ENCODE measurements at places on chromosomes 11 and 22. TPM values are rescaled to one million over a fixed set of nuclear protein-coding genes. Genes with fewer than 3 reads are reported as not detected.

GRCh38 chr22:23834793-23835483 is 3.9 kb downstream of the DERL3 start:
- H3K27ac ChIP-seq: peak overlapping the region; percentile 8
- H3K27me3 ChIP-seq: no peaks in the 10 kb centered on the region
- no peak overlapping the region for H3K4me3 ChIP-seq
- DNase-seq: peak; percentile 9

DNA sequence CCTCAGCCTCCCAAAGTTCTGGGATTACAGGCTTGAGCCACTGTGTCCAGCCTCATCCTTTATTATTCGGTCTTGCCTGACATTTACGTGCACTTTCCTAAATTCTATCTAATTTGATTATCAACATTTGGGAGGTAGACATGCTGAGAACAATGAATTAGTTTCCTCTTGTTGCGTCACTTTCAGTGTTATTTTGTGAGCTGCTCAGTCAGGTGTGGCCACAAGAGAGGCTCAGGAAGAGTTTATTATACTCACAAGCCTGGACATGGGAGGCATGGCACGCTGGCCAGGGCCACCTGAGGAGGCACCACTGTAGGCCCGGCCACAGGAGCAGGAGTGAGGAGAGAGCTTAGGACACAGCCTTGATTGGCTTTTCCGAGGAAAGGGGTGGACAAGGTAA is 59.7 kb upstream of the RBFOX2 start:
- no peak overlapping the region for H3K4me3 ChIP-seq
- no peak for DNase-seq
- no peaks in the 10 kb centered on the region for H3K36me3 ChIP-seq
- no peak overlapping the region for H3K27ac ChIP-seq
- no peaks in the 10 kb centered on the region for H3K4me1 ChIP-seq

DNA sequence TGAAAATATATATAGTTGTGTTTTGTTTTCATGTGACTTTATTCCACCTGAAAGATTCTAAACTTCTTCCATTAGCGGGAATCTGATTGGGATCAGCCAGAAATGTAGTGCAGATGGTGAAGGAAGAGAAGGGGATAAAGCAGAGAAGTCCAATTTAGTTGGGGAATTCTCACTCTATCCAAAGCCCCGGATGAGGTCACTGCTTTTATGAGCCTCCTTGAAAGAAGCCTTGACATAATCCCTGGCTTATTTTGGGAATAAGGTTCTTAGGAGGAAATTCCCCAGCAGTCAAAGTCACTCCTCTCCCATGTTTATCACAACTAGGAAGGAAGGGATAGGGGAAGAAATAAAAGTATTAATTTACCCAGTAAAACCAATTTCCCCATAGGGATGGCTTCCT is 41.1 kb downstream of the OSBP start:
- H3K4me1 ChIP-seq: peaks cover 23% of the 10 kb centered on the region
- H3K27me3 ChIP-seq: no peaks in the 10 kb centered on the region
- H3K4me3 ChIP-seq: no peak overlapping the region
- H3K36me3 ChIP-seq: peaks cover 41% of the 10 kb centered on the region

- H3K27ac ChIP-seq: no peak overlapping the region
- no peaks in the 10 kb centered on the region for H3K27me3 ChIP-seq
- DNase-seq: no peak
Observed at GRCh38 chr22:24592058-24592850, 619 bp downstream of the LRRC75B start.

DNA sequence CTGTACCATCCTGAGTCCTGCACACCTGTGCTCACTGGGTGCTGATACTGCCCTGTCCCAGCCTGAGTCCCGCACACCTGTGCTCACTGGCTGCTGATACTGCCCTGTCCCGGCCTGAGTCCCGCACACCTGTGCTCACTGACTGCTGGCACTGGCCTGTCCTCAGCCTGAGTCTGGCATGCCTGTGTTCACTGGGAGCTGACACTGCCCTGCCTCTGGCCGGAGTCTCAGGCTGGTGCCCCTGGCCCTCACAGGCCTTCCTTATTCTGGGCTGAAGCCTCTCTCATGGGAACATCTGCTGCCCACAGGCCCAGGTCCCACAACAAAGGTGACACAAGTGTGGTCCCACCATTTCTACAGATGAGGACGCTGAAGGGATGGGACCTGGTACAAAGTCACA is 115.1 kb downstream of the MPPED1 start:
- DNase-seq: no peak
- H3K27me3 ChIP-seq: no peaks in the 10 kb centered on the region
- H3K36me3 ChIP-seq: no peaks in the 10 kb centered on the region
- no peak overlapping the region for H3K27ac ChIP-seq

- H3K4me1 ChIP-seq: peaks cover 48% of the 10 kb centered on the region
- DNase-seq: no peak
- no peaks in the 10 kb centered on the region for H3K27me3 ChIP-seq
Observed at GRCh38 chr22:21945453-21946261, 7.0 kb downstream of the PPM1F start.

GRCh38 chr11:65416841-65417701 is 5.5 kb upstream of the NEAT1 start:
- peaks cover 58% of the 10 kb centered on the region for H3K4me1 ChIP-seq
- H3K27me3 ChIP-seq: no peaks in the 10 kb centered on the region
- peak overlapping the region; percentile 100 for H3K27ac ChIP-seq
- peak; percentile 85 for DNase-seq
- H3K36me3 ChIP-seq: no peaks in the 10 kb centered on the region

GRCh38 chr22:30396871-30397655 is at the start of gene SEC14L2:
Gene SEC14L2, plus strand, starts transcription at chr22:30397018. Its CDS starts 99 bp downstream, at chr22:30397117.
- H3K27ac ChIP-seq: no peak within 1 kb of the TSS
- H3K4me3 ChIP-seq: no peak within 1 kb of the TSS
- DNase-seq: no peak
- peaks cover 14% of the 10 kb centered on the region for H3K4me1 ChIP-seq
- H3K27me3 ChIP-seq: no peaks in the 10 kb centered on the region
- no peaks in the 10 kb centered on the region for H3K36me3 ChIP-seq

- H3K27ac ChIP-seq: no peak overlapping the region
- no peak overlapping the region for H3K4me3 ChIP-seq
- no peaks in the 10 kb centered on the region for H3K4me1 ChIP-seq
Observed at GRCh38 chr11:14582793-14583192, 60.8 kb upstream of the PDE3B start.

DNA sequence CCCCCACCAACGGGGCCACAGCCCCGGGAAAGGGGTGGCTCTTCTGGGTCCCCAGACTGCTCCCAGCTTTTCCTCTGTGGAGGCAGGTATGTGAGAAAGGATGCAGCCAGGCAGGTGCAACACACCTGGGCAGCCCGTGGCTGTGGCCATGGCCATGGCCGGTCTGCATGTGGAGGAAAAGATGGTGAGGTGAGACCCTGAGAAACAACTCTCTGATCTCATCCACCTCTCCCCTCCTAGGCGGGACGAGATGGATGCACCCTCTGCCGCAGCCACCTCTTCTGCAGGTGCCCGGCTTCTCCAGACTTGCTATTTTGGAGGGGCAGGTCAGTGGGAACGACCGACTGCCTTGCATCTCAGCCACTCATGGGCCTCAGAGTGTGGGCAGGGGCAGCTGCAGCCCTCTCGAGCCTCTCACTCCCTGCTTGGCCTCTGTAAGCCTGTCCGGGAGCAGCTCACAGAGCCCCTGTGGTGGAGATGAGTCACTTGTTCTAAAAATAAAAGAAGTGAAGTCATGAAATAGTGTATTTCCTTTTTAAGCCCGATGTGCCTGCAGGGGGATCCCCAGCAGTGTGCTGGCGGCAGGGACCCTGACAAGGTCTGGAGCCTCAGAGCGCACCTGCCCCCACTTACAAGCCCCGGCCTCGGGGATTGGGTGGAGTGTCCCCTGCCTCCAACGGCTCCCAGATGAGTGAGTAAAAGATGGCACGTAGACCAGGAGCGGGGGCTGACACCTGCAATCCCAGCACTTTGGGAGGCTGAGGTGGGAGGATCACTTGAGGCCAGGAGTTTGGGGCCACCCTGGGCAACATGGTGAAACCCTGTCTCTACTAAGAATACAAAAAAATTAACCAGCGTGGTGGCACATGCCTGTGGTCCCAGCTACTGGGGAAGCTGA is 10.7 kb downstream of the SMIM38 start:
- no peaks in the 10 kb centered on the region for H3K4me1 ChIP-seq
- no peaks in the 10 kb centered on the region for H3K27me3 ChIP-seq
- H3K36me3 ChIP-seq: no peaks in the 10 kb centered on the region
- no peak overlapping the region for H3K27ac ChIP-seq

Gene OR51I1
- not detected for total RNA-seq

All from adrenal gland (tissue), 19 donors.